ENCODE measurements at places on chromosomes 3 and 15. TPM values are rescaled to one million over a fixed set of nuclear protein-coding genes. Genes with fewer than 3 reads are reported as not detected.

LRRFIP2 gene
- 33.5 TPM for total RNA-seq

DGKG gene
- 0.72 TPM for total RNA-seq

CHRD gene
- total RNA-seq = 0.18 TPM

MST1R gene
- not detected for total RNA-seq

RBP2 gene
- total RNA-seq = not detected

SEMA7A gene
- total RNA-seq = 1.6 TPM

COL6A5 gene
- not detected for total RNA-seq

SEMA3B gene
- 3.4 TPM for total RNA-seq

Measured in cardiac atrium fibroblast (primary cell).